ENCODE measurements at places on chromosomes 4 and X.

DNA sequence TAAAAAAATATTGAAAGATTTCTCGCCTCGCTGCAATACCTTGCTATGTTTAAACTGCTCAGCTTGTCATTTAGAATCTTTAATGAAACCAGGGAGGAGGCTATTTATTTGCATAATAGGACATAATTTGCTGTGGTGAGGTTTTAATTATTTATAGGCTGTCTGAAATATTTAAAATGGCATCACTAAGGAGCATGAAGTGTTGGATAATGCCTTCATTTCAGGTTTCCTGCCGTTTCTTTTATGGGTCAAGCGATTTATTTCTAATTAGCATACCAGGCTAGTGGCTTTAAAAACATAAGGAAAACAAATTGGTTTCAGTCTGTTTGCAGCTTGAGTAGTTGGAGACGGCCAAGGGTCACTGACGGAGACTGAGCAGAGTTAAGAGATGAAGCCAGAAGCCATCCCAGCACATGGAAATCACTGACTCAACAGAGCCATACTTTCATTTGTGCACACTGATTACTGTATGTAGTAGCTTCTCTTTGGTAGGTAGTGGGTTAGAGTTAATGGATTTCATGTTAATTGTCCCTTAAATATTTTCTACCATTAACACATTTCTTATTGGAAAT, 1962.4 kb upstream of the TENM3 start:
- DNase-seq = no peak

GRCh38 chr4:19592391-19592790, 659.3 kb upstream of the SLIT2 start:
- no peak for DNase-seq

DNA sequence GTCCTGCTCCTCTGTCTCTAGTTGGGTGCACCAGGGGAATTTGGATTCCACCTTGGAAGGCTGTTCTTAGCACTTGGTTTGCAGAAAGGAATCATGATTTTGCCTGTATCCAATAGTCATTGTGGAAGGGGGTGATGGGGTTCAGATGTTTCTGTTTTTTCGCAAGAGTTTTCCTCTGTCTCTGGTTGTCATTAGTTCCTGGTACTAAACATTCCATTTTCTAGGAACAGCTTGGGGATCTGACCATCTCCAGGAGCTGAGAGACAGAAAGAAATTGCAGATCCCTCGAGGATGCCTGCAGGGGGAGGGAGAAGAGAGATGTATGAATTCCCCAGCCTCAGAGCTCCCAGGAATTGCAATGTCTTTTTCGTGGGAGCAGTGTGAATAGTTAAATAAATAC, 70.9 kb downstream of the CYTL1 start:
- DNase-seq = no peak

DNA sequence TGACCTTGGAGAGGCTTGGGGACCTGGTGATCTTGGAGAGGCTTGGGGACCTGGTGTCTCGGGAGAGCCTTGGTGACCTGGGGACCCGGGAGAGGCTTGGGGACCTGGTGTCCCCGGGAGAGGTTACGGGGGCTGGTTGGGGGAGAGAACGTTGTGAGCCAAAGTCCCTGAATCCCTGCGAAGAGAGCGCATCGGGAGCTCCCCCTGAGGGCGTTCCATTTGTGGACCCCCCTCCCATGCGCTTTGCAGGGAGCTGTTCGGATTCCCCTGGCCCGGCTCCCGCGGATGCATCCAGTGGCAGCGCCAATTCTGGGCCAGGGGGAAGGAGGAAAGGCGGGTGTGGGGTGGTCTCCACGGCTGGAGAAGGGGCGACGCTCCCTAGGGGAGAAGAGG, 13.3 kb downstream of the SHOX start:
- no peak for DNase-seq

DNA sequence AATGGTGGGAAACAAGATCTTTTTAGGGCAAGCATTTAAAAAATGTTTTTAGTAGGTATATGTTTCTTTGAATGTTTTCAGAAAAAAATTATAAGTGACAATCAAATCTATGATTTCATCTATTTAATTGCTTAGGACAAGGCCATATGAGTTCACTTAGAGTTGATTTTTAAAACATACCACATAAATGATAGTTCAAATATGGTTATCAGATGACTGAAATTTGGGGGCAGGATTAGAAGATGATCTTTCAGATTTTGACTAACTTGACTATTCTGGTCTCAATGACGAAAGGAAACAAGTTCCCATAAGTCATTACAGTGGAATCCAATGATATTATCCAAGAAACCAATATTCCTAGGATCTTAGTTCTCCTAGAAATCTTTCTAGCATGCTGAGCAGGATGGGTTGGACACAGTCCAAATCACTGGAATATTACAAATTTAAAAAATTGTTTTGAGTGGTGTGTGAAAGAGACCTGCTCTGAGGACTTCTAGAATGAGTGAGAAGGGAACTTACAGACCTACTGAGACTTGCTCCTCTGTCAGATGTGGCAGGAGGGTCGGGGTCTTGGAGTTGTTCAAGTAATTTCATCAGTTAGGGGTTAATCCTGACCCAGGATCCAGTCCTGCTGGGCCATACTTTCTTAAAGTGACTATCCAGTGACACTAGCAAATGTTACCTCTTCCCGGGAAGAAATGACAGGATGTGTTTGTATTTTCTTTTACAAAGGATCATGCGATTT, 20.0 kb downstream of the RHOH start:
- DNase-seq = peak; percentile 26

DNA sequence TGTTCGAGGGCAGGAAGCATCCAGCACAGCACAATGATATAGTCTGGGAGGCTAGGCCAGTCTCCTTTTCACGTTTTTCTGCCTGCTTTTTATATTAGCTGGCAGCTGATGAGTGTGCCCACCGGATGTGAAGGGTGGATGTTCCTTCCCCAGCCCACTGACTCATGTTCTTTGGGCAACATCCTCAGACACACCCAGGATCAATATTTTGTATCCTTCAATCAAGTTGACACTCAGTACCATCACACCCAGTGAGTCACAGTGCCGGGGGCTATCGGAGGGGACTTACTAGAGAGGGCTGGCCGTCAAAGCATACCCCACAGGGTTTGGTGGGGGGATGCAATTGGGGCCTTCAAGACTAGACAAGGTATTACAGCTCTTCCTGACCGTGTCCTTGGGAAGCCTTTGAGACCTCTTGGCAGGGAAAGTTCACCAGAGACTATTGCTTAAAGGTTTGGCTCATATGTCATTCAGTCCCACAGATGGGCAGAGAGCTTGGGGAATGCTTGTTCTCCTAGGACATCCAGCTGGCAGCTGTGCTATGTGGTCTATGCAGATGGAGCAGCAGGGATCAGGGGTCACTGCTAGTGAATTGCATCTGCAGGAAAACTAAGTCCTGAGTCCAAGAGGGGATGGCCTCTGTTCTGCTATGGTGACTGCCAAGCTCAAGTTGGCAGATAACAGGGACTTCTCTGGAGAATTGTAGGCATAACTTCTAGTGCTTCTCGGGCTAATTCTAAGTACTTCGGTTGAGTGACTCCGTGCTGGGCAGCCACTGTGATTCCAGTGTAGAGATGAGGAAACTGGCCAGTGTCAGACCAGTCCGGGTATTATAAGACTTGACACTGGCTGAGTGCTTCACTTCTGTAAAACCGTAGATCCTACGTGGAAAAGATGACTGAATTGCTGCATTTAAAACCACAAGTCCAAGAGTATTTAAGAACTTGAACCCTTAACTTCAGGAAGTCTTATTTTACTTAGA, 12.9 kb upstream of the WDR1 start:
- no peak for DNase-seq

GRCh38 chrX:102339312-102340298, 92.6 kb downstream of the NXF2 start:
- DNase-seq = no peak

DNA sequence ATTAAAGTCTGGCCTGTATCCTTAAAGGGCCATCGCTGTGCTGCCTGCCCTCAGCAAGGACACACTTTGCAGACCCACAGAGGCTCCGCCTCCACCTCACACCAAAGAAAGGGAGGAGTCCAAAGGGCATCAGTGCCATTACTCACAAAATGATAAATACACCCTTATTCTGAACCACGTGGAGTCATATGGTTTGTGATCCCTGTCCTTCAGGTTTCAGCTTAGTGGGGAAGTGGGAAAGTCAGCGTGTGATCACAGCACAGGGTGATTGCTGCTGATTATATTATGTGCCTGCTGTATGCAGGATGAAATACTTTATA, 35.9 kb upstream of the MSANTD1 start:
- no peak for DNase-seq

Data from stimulated activated naive CD8-positive, alpha-beta T cell treated with anti-CD3 and anti-CD28 coated beads, Interleukin-15, Interleukin-2, amounts not matched to agents 100 U/mL and 50 U/mL, for 24 hours (primary cell).